ENCODE measurements at places on chromosomes 16 and 17.

DNA sequence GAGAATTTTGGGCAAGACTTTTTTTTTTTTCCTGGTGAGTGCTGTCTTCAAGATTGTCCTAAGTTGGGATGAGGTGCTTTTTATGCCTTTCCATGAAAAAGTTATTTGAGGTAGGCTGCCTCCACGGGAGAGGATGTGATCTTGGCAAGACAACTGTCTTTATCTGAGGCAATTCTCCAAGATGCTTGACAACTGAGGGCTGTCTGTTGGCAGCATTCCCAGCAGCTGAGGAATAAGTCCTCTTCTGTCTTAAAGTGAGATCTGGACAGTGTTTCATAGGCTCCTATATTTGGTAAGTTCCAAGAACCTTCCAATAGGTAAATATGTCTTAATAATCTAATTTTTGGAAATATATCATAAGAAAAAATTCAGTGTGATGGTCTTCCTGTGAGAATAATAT, 662.0 kb downstream of the CDH11 start:
- DNase-seq = no peak

DNA sequence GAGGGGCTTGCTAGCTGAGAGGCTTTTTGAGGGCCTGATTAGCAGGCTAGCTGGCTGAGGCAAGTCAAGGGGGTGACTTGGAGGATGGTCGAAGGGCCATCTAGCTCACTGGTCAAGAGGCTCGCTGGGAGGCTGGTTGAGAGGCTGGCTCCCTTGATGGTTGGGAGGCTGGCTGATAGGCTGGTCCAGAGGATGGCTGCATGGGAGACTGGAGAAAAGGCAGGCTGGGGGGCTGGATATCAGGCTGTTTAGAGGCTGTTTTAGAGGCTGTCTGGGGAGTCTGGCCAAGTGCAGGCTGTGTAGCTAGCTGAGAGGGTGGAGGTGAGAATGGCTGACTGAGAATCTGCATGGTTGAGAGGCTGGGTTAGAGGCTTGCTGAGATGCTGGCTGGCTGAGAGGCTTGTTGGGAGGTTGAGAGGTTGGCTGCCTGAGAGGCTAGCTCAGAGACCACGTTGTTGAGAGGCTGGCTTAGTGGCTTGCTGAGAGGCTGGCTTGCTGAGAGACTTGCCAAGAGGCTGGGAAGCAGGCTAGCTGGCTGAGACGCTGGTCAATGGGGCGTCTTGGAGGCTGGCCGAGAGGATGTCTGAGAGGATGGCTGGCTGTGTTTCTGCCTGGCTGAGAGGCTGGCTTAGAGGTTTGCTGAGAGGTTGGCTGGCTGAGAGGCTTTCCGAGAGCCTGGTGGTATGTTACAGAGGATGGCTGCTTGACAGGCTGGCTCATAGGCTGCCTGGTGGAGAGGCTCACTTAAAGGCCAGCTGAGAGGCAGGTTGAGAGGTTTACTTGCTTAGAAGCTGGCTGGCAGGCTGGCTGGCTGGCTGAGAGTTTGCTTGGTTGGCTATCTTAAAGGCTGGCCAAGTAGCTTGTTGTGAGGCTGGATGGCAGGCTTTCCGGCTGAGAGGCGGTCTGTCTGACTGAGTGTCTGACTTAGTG, 36.6 kb upstream of the ACSM2B start:
- no peak for DNase-seq

DNA sequence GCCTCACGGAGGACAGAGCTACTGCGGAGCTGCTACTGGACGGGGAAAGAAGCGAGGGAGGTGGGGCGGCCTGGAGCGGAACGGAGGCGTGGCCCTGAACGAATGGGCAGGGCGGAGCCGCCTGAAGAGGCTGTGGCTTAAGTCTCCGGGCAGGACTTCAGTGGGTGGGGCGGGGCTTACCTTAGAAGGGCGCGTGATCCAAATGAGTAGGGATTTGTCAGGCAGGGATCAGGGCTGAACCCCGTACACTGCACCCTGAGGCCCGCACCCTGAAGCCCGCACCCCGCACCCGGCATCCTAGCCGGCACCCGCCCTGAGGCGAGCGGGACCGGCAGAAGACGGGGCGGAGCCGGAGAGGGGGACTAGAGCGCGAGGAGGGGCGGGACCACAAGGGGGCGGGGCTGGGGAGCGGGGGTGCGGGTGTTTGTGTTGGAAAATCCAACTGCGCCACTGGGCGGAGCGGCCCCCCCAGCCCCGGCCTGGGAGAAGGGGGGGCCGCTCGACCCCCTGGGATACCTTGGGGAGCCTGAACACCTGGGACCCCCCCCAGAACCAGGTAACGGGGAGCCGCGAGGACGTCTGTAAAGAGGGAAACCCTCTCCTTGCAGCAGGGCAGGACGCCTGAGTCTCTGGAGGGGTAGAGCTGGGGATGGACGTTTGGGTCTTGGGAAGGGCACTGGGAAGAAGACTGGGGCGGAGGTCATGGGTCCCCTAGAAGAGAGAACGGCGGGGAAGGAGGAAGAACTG, at the start of gene KDM6B:
Gene KDM6B, plus strand, starts transcription at position 423 of the 747 bp plus-strand sequence. CDS start 11,338 bp downstream, outside the sequence.
- DNase-seq = peak; percentile 87

GRCh38 chr16:68432701-68433100, 15.6 kb downstream of the SMPD3 start:
- no peak for DNase-seq

DNA sequence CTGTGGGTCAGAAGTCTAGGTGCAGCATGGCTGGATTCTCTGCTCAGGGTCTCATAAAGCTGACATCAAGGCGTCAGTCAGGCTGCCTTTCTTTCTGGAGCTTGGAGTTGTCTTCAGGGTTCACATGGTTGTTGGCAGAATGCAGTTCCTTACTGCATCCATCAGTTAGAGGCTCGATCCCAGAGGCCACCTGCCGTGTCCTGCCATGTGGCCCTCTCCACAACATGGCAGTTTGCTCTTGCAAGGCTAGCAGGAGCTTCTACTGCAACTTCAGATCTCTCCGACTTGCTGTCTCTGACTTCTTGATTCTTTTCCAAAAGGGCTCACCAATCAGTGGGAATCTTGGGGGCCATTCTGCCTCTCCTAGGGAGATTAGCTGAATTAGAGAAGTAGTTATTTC, 11.9 kb downstream of the PITPNC1 start:
- DNase-seq = no peak

Data from renal cortical epithelial cell (primary cell).